ENCODE measurements at places on chromosomes 2 and 18. TPM values are rescaled to one million over a fixed set of nuclear protein-coding genes. Genes with fewer than 3 reads are reported as not detected.

The OXER1 gene
- polyA plus RNA-seq: not detected

The FARSB gene
- polyA plus RNA-seq: 108 TPM

The UGT1A8 gene
- not detected for polyA plus RNA-seq

The ANKRD53 gene
- not detected for polyA plus RNA-seq

Data from Purkinje cell (primary cell).